ENCODE measurements at places on chromosomes 4 and X.
A peak's percentile ranks its signal among the peaks of the same experiment; 100 is the strongest.

DNA sequence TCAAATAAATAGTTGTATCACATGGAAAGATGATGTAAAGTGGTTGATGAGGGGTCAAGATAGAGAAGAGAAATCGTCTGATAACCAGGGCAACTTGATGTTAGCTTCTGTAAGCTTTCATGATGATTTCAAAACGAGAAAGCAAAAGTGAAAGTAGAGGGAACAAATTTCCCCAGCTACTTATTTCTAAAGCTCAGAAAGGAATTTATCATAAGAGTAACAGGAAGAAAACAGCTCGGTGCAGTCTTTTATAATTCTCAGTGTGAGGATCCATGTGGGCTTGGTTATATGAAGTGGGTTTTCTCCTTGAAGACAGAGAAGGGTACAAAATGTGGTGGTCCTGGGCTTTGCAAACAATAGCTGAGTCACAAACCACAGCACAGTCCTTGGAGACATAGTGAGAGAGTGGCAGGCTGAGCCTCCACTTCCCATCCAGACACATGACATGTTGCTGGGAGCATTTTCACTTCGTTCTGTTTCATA, 32.1 kb upstream of the GLRA2 start:
- peak; percentile 8 for DNase-seq

GRCh38 chrX:106902684-106903083, 457 bp downstream of the RIPPLY1 start:
- DNase-seq = no peak

- no peak for DNase-seq
Measured at GRCh38 chrX:150599226-150599625, 30.8 kb downstream of the MTM1 start.

DNA sequence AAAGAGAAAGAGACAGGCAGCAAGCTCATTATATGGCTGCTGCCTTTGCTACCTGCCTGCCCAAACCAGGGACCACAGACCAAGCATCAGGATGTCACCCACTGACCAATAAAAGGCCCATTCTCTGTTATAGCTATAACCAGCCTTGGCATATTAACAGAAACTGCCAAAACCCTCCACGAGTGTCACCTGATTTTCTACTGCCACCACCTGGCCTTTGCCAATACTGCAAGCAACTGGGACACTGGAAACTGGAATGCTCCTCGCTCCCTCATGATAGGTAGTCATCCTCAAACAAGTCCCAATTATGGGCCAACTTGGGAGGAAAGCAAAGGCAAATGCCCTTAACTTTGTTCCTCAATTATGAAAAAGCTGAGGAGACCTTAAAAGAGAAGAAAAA, 76.0 kb downstream of the SPIN4 start:
- peak; percentile 24 for DNase-seq

DNA sequence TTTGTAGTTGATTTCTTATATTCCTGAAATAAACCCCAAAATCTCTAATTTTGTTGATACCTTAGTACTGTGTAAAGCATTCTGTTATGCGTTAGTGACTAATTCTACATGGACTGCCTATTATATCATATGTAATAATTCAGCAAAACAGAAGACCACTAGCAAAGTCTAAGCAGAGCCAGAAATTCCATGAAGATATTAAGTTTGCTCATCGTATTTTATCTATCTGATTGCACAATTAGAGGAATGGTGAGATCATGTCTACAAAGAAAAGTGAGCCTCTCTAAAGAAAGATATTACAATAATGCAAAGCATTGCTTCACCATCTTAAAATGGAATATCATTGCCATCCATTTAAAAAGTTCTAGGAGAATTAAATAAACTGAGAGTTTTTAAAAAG, 374.6 kb upstream of the SLC7A11 start:
- peak; percentile 19 for DNase-seq

DNA sequence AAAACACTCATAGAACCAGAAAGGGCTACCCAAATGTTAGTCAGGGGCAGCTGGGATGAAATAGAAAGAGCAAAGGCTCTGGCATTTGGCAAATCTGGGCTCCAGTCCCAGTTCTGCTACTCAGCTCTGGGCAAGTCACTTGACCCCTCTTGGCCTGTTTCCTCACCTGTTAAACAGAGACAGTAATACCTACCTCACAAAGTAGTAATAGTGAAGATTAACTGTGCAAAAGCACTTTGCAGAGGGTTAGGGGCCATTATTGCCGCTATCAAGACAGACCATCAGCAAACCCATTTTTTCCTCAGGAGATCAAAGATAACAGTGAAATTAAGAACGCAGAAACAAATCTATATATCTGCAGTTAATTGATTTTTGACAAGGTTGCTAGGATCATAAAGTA, 20.6 kb downstream of the ZBTB33 start:
- DNase-seq = no peak

- peak; percentile 94 for DNase-seq
Measured at GRCh38 chrX:2351999-2352995, 148.5 kb downstream of the DHRSX start.

DNA sequence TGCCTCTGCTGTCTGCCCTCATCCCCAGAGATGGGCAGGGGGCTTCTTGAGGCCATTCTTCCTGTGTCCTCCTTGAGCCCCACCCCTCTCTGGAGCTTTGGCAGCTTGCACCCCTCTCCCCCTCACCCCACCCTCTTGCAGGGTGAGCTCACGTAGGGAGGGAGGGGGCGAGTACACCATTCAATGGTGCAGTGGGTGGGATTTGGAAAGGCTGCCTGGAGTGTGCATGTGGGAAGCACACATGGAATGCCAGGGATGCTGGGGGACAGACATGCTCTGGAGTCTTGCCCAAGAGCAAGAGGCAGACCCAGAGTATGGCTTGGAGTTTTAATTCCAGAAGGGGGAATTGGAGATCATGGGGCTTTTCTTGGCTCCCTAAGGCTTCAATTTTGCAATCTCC, 5.6 kb downstream of the PAK3 start:
- DNase-seq = no peak

- DNase-seq = peak; percentile 82
Measured at GRCh38 chr4:83631066-83631465, 95.2 kb downstream of the GPAT3 start.

DNA sequence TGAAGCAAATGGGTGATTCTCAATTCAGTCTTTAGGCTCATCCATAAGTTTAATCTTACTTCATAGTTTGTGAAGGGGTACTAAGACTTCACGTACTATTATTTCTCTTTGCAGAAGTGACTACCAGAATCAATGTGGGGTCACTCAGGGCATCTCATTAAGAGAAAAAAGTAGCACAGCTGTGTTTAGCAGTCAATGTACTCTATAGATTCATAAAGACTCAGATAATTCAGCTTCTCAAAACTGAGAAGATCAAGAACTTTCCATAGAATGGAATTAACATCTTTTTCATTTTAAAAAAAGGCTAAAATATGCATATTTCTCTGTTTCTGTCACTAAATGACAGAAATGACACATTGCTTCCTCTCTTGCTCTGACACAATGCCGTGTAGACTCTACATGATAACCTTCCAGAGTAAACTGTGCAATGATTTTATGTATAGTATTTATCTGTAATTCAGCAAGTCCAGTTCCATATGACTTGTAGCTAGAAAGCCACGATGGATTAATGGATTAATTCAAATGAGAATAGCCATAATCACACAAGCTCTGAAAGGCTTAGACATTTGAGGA, 20.3 kb upstream of the LSM6 start:
- DNase-seq = no peak

DNA sequence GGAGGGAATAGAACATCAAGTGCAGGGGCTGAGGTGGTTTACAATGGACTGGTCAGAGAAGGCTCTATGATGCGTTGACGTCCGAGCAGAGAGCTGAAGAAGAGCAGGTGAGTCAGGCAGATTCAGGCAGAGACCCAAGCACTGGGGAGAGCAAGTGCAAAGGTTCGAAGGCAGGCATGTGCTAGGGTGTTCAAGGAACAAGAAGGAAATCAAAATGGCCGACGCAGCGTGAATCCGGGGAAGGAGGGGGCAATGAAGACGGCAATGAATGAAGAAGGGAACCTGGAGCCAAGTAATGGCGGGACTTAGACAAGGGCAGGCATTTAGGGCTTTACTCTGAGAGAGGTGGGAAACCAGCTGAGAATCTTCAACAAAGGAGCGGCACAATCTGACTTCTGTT, 56.8 kb upstream of the DCTD start:
- DNase-seq = no peak

GRCh38 chr4:101693842-101694398, 96.6 kb upstream of the BANK1 start:
- no peak for DNase-seq

- no peak for DNase-seq
Measured at GRCh38 chr4:1775731-1776500, 17.2 kb upstream of the FGFR3 start.

DNA sequence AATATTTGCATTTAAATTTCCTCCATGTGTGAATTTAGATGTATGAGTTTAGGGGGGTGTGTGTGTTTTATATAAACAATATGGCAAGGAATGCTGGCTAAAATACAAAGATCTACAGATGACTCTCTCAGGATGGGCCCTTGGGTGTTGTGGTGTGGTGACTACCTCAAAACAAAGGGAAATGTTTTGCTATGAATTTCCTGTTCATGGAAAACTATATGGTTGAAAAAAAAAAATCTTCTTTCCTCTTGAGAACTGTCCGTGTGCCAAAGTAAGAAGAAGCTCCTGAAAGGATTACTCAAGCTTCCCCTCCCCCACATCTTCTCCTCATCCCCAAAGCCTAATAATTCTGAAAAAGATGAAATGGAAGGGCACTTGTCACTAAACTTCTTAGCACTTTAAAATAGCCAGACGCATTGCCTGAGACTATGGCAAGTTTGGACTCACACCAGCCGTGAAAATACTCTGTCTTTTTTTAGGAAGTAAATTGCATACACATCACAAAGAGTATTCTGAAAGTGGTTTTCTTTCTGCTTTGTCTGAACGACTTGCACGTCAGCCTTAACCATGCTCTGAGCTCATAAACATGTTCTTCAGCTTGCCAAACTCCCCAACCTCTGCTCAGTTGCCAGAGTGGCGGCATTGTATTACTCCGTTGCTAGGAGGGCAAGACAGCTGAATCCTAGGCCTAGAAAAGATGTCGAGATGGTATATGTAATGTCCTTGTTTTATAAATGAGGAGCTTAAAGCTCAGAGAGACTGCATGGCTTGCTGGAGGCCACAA, 250.4 kb upstream of the JADE1 start:
- peak; percentile 91 for DNase-seq

DNA sequence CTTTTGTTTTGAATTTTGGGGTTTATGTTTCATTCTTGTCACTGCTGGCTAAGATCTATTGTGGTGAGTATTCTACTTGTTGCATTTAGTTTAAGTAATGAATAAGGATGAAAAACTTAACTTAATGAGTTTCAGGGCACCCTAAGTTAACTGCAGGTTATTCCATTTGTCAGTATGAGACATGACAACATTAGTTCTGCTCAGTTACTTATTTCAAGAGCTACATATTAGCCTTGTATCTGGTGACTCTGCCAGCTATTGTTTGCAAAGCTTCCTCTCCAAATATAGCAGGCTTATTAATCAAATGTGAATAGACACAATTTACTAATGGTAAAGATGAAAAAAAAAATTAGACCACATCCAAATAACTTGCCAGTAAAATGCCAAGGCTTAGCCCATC, 567.1 kb downstream of the IL15 start:
- DNase-seq = no peak

- peak; percentile 4 for DNase-seq
Measured at GRCh38 chrX:49761481-49761880, 65.7 kb upstream of the PAGE1 start.

GRCh38 chr4:166091146-166091545, 218.1 kb downstream of the TLL1 start:
- DNase-seq = no peak

DNA sequence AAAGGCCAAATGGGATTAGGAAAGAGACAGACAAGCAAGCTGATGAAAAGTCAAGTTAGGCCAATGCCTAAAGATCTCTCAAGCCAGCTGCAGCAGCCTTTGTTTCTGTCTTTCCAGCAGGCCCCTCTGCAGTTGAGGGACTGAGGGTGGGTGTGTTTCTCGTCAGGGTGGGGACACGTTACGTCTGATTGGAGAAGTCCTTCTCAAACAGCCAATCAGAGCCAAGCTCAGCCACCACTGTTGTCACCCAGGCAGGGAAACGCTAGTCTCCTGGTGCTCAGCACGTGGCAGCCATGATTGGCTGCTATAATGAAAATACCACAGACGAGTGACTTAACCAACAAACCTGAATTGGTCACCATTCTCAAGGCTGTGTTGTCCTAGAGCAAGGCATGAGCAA, 177.1 kb upstream of the LCORL start:
- no peak for DNase-seq

DNA sequence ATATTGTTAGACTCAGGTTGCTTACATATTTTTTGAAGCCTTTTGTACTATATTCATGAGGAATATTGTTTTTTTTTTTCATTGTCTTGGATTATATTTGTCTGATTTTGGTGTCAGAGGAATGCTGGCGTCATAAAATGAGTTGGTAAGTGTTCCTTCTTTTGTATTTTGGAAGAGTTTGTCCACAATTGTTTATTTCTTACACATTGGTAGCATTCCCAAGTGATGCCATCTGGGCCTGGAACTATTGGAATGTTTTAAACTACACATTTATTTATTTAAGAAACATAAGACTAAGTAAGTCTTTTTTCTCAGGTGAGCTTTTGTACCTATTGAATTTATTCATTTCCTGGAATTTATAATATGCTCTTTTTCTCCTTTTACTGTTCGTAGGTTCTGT, 107.6 kb downstream of the LARP1B start:
- peak; percentile 24 for DNase-seq

DNA sequence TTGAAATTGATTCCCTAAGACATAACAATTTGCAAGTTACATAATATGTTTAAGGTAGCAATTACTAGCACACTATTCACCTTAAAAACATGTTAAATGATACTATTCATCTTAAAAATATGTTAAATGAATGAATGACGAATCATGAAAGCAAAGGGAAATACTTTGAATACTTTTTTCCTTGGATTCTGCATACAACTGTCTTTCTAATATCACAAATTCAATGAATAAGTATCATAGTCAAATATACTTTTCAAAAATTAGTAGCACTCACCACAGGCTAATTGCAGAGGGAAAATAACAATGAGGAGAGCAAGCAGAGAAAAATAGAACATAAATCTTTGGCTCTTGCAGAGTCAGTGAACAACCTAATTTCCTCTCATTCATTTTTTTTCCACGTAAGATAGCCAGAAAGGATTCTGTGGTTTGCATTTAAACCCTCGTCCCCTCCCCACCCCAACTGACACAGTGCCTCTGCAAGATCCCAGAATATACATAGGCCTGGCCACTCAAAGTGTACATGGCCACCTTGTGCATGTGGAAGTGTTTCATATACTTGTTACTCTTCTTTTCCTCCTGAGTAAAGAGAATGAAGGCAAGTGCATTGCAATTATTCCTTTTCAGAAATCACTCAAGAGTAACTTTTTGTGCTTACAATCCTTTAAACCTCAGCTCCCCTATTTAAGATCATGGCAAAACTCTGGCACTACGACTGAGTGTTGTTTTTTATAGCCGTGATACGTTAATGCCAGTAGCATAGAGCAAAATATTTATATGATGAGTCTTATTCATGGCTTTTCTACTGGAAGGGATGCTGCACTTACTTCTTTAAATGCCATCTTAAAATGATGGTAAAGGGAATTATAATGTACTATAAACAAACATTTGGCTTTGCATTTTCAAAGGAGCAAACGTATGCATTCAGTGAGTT, 236.4 kb downstream of the PDGFC start:
- peak; percentile 49 for DNase-seq

- DNase-seq = no peak
Measured at GRCh38 chrX:110318664-110318968, 731 bp upstream of the AMMECR1 start.
